Hippocampal formation (tissue), 2 donors: ENCODE measurements at places on chromosomes 2 and 18.

DNA sequence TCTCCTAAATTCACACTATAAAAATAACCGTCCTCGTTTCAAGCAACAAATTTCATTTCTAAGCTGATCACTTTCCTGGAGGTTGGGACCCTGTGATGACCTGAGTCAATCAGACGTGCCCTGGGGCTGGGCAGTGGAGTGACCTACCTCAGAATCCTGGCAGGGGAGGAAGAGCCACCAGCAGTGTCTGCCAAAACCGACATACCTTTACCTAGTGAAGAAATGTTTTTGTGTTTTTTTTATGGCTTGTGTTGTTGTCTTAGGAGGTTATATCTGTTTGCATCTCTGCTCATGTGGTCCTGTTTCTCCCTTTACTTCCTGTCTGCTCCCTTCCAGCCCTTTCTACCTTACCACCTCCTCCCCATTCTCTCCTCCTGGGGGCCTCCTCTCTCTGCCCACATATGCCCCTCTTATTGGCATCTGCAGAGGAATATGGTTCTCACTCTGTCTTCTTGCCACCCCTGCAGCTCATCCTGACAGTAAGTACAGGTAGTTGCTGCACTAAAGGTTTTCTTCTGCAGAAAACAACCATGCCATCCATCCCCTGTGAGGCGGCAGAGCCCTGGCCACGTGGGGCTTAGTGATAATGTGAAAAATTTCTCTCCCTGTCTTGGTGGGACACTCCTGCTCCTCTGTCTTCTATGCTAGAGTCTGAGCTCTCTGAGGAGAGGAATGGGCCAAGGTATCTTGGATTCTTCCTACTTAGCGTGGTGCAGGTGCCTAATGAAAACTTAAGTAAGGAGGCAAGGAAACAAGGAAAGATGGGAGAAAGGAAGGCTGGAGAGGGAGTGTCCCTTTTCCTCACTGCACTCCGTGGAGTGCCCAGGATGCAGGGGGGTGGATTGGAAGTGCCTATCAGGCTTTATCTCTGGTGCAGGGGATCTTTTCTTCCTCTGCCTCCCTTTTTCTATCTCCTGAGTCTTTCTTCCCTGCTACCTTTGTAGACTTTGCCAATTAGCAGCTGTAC, 15.4 kb downstream of the ACOXL start:
- no peak for DNase-seq

- no peak for DNase-seq
These were observed 117.1 kb downstream of the ZFP36L2 start for GRCh38 chr2:43109261-43109743.

DNA sequence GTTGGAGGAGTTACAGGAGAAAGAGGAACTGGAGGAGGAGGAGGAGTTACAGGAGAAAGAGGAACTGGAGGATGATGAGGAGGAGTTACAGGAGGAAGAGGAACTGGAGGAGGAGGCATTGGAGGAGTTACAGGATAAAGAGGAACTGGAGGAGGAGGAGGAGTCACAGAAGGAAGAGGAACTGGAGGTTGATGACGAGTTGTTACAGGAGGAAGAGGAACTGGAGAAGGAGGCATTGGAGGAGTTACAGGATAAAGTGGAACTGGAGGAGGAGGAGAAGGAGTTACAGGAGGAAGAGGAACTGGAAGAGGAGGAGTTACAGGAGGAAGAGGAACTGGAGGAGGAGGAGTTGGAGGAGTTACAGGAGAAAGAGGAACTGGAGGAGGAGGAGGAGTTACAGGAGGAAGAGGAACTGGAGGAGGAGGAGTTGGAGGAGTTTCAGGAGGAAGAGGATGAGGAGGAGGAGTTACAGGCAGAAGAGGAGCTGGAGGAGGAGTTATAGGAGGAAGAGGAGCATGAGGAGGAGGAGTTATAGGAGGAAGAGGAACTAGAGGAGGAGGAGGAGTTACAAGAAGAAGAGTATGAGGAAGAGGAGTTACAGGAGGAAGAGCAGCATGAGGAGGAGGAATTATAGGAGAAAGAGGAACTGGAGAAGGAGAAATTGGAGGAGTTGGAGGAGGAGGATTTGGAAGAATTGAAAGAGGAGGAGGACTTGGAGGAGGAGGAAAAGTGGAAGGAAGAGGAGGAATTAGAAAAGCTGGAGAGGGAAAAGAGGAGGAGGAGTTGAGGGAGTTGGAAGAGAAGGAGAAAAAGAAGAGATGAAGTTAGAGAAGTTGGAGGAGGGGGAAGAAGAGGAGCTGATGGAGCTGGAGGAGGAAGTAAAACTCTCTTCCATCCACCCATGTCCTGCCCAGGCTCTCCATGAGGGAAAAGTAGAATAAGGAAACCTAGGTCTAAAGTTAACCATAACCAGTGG, 37.2 kb downstream of the CLASP1 start:
- DNase-seq, result no peak

DNA sequence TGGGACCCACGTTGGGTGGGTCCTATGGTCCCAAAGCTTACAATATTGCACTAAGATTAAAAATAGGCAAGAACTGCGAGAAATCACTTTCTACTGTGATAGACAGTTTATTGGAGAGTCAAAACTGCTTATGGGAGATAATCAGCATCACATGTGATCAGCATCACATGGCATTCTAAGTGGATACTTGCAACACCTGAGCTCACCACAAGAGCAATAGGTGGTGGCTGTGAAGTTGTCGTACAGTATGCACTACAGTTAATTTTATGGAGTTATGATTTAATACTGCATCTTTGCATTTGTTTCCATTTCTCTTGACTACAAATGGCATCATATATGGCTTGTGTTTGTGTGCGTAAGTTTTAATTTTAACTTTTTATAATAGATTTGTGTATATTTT, 11.6 kb downstream of the PNO1 start:
- DNase-seq, result no peak

GRCh38 chr2:165698444-165698884, 95.6 kb downstream of the GALNT3 start:
- DNase-seq, result no peak

DNA sequence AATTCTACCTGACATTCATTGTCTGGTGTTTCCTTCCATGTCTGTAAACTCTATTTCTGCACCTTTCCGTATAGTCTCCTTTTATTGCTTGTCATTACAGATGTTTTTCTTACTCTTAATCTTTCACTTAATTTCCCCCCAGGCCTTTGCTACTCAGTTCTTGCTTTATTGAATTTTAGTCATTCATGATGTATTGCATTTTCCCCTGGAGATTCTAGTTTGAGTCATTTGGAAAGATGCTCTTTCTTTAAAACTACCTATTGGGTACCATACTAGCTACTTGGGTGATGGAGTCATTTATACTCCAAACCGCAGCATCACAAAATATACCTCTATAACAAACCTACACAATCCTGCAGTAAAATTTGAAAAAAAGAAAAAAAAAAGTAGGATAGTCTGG, 27.2 kb upstream of the LPIN2 start:
- no peak for DNase-seq

GRCh38 chr2:127176371-127177311, 43.5 kb downstream of the CYP27C1 start:
- peak; percentile 45 for DNase-seq

DNA sequence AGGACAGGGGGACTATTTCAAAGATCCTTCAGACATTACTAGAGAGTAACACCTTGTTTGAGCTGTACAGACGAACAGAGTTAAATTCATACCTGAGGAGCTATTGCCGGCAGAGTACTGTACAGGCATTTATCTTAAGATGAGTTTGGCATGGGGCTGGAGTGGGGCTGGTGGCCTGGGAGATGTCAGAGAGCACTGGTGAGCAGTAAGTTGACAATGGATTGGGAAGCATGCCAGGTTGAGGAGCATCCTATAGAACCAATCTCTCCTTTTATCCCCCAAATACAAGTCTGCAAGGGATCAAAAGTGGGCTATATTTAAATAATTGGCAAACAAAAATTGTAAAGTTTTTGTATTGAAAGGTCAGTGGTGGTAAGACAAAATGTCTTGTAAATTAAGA, 58.6 kb downstream of the ADCYAP1 start:
- no peak for DNase-seq

GRCh38 chr2:33011373-33011772, 64.6 kb downstream of the LTBP1 start:
- DNase-seq, result no peak

DNA sequence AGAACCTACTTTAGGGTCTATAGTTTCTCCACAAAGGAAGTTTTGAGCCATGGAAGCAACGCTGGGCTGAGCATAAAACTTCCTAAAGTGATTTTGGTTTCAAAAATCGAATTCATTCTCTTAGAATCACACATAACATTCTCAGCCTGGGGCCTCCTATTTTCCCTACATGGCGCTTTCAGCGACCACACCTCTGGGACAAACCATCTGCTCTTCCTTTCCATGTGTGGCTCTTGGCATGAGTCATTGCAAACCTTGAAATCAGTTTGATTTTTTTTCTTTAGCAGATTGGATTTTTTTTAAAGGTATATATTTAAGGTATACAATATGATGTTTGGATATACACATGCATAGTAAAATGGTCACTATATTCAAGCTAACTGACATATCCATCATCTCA, 72.5 kb upstream of the APCDD1 start:
- DNase-seq, result no peak
